ENCODE measurements at places on chromosomes 13 and 19.
A peak's percentile ranks its signal among the peaks of the same experiment; 100 is the strongest.

GRCh38 chr19:2431318-2432055, 4.1 kb upstream of the TIMM13 start:
- peak; percentile 40 for DNase-seq

- no peak for DNase-seq
These were observed 7.6 kb upstream of the POP4 start for GRCh38 chr19:29598496-29598895.

- peak; percentile 42 for DNase-seq
These were observed 17.7 kb downstream of the MAG start for GRCh38 chr19:35309481-35310279.

GRCh38 chr19:37468961-37469777, at the start of gene ZNF570:
ZNF570 (plus strand) TSS chr19:37469356; CDS start chr19:37470355, 999 bp downstream.
- peak; percentile 94 for DNase-seq

DNA sequence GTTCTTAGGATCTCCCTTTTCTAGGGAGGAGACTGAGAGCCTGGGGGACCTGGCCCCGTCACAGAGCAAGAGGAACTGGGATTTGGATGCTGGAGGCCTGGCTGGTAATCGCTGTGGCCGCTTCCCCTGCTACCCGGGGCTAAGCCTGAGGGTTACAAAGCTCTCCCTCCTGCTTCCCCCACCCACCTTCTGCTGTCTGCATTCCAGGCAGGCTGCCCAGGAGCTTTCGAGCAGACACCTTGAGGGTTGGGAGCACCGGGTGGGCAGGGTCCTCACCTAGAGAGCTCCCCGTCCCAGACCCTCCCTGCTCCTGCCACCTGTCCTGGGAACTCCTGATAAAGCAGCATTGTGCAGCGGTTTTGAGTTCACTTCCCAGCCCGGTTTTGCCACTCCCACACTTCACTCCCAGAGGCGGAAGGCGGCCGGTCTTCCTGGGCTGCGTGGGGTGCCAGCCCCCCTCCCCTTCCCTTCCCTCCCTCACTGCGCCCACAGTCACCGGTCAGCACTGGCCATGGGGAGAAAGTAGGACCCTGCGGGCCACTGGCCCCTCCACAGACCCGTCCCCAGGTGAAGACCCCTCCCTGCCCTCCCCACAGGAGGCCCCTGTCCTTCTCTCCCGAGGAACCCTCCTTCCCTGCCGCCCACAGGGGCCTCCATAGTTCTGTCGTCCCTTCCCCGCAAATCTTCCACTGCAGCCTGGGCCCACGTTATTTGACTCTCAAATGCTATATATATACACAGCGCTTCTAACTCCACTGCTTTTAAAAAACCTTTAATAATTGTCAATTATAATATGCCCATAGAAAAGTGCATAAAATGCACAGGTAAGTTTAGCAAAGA, 8.1 kb downstream of the PAK4 start:
- DNase-seq, result no peak

DNA sequence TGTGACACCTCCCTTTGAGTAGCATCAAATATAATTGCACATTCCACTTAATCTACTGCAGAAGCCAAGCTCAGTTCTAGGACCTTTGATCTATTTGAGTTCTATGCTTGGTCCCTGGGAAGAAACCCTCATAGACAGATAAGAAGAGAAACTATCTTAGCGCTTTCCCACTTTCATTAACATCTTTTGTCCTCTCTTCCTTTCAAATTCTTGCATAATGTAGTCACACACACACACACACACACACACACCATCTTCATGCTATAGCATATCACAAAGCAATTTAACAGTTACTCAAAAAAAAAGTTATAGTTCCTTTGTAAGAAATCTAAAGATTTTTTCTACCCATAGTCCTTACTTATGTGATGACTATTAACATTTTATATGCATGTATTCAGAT, 735.9 kb upstream of the PCDH9 start:
- DNase-seq, result no peak

GRCh38 chr13:39397226-39397895, 205.6 kb downstream of the LHFPL6 start:
- no peak for DNase-seq

DNA sequence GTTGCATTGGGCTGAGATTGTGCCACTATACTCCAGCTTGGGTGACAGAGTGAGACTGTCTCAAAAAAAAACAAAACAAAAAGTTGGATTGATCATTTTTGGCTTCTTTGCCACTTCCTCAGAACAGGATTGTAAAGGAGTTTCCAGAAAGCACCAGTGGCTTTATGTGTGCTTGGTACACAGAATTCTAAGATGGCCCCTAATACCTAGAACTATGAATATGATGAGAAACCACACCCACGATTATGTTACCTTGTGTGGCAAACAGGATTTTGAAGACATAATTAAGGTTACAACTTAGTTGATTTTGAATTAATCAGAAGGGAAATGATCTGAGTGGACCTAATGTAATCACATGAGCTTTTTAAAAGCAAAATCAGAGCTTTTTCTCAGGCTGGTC, 26.5 kb downstream of the CEACAM1 start:
- DNase-seq, result no peak

- DNase-seq, result peak; percentile 88
These were observed 2.5 kb downstream of the ICAM5 start for GRCh38 chr19:10292206-10292788.

GRCh38 chr19:13840305-13841085, 36.4 kb upstream of the NANOS3 start:
- peak; percentile 83 for DNase-seq

- DNase-seq, result no peak
These were observed 18.0 kb upstream of the C1QTNF9B start for GRCh38 chr13:23915308-23915707.

DNA sequence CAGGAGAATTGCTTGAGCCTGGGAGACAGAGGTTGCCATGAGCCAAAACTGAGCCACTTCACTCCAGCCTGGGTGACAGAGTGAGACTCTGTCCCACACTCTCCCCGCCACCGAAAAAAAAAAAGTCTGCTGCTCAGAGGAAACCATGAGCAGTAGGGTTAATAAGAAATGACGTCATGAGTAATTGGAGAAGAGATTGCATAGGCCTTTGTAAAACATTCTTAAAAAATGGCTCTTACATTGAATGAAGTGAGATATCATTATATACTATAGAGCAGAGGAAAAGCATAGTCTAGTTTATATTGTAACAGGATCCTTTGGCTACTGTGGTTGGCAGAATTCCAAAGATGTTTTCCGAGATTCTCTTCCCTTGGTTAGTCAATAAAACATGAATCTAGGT, 228.2 kb downstream of the PCDH20 start:
- no peak for DNase-seq

DNA sequence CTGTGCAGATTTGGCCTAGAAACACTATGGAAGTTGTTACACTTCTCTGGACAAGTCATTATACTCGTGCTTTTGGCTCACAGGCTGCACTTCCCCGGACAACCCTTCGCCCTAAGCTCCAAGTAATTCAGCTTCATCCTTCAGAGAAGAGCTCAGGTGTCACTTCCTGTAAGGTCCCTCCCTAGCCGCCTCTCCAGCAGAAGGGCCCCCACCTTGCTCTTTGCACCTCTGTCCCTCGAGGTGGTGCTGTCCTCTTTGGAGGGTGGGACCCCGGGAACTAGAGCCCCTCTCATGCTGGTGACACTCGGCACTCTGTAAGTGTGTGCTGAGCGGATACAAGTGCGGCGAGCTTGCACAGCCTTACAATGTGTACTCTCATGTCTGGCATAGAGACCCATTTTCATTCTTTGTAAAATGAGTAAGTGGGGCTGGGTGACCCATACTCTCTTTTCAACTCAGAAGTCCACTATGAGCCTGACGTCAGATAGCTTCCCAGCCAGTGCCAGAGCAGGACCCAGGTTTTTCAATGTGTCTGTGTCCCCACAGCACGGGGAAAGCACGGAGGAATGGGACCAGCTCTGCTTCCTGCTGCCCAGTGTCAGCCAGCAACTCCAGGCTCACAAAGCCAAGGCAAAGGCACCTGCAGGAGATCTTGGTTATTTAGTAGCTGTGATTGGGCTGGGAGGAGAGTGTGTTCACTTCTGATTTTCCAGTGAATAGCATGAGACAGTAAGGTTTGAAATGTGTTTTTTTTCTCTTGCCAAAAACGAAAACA, 26.9 kb downstream of the CHAMP1 start:
- DNase-seq, result no peak

DNA sequence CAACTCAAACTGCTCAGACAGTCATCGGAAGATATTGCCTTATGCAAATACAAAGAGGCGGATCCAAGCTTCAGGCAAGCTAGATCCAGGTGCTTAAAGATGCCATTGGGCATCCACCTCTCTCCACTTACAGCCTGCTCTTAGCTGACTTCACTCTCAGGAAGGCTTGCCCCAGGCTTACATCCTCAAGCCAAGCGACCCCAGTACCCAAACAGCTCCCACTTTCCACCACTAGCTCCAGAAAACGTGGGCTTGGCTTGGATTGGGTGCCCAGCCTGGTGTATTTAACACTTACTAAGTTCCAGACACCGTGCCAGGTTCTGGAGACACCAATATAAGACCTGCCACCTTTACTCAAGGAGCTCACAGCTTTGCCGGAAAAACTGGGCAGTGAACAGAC, 142.1 kb upstream of the VSTM2B start:
- no peak for DNase-seq

- peak; percentile 44 for DNase-seq
These were observed 333.4 kb downstream of the ITGBL1 start for GRCh38 chr13:101785858-101786257.

GRCh38 chr19:17610384-17610783, 54.9 kb downstream of the COLGALT1 start:
- DNase-seq, result no peak

- no peak for DNase-seq
These were observed 40.4 kb upstream of the PDCD5 start for GRCh38 chr19:32540621-32541020.

DNA sequence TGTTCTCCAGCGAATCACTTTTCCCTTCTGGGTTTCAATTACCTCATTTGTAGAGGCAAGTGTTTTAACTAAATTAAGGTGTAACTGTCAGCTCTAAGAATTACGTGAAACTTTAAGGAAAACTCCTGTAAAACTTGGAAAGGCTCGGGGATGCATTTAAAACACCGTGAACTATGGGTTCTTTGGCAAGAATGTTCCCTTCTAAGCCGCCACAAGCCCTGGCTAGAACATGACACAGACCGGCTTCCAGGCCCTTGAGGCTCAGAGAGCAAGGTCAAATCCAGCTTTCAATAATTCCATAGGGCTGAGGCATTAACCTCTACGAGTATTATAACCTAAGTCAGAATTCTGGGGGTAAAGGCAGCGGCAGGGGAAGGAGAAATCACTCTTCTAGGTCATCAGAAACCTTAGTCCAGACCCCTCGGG, 685 bp downstream of the VWA8 start:
- DNase-seq, result peak; percentile 47

- DNase-seq, result no peak
These were observed 62.0 kb upstream of the KLF2 start for GRCh38 chr19:16262618-16263017.

DNA sequence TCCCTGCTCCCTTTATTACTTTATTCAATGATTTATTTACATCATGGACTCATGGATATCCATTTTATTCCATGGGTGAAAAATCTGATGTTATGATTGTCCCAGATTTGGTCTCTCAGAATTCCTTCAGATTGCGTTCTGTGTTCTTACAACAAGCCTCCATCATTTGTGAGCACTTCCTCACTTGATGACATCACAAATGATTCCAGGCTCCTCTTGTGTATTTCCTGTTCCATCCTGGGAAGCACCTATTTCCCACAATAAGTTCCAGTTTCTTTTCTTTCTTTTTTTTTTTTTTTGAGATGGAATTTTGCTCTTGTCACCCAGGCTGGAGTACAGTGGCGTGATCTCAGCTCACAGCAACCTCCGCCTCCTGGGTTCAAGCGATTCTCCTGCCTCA, 6.7 kb downstream of the ACP7 start:
- no peak for DNase-seq
